Activated naive CD4-positive, alpha-beta T cell treated with anti-CD3 and anti-CD28 coated beads for 36 hours (primary cell): ENCODE measurements at places on chromosomes 2 and 18. TPM values are rescaled to one million over a fixed set of nuclear protein-coding genes. Genes with fewer than 3 reads are reported as not detected.
A peak's percentile ranks its signal among the peaks of the same experiment; 100 is the strongest.

Gene MAPK4
- not detected for total RNA-seq

Gene TANC1
- total RNA-seq: 2.3 TPM

Gene KIF3C
- 3.0 TPM for total RNA-seq

Gene SIX2
- total RNA-seq: not detected

Gene MEP1B
- not detected for total RNA-seq

- DNase-seq: no peak
Measured at GRCh38 chr2:188285774-188286173, 5.9 kb upstream of the GULP1 start.

Gene HRH4
- not detected for total RNA-seq

Gene NLRC4
- total RNA-seq: not detected

Gene ZAP70
- total RNA-seq: 167 TPM

Gene ADGRF3
- 2.7 TPM for total RNA-seq

- peak; percentile 95 for DNase-seq
Measured at GRCh38 chr2:218216674-218217359, at the start of gene ARPC2. Gene ARPC2, plus strand, starts transcription at chr2:218217189. Its CDS starts 282 bp downstream, at chr2:218217471.

Gene TMEM169
- total RNA-seq: 0.57 TPM

DNA sequence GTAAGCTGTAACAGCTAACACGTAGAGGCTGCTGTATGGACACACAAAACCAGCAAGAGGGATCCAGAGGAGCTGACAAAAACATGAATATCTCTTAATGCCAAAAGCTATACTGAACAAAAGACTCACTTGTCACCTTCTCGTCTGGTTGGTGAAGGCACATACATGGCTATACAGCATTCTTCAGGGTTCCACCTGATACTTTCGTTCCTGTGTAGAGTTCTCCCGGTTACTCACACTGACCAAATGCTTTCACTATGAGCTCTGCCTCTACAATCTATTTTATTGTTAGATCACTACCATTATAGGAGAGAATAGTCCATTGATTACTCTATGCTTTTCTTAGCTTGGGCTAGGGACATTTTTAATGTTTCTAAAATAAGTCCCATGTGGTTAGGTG, 193.1 kb downstream of the HNMT start:
- no peak for DNase-seq

GRCh38 chr18:2002151-2002550, 569.2 kb downstream of the METTL4 start:
- DNase-seq: no peak

GRCh38 chr2:1677821-1678165, 66.5 kb downstream of the PXDN start:
- no peak for DNase-seq

Gene RGPD5
- 37.5 TPM for total RNA-seq

- DNase-seq: no peak
Measured at GRCh38 chr2:177201919-177202346, 10.7 kb upstream of the HNRNPA3 start.

DNA sequence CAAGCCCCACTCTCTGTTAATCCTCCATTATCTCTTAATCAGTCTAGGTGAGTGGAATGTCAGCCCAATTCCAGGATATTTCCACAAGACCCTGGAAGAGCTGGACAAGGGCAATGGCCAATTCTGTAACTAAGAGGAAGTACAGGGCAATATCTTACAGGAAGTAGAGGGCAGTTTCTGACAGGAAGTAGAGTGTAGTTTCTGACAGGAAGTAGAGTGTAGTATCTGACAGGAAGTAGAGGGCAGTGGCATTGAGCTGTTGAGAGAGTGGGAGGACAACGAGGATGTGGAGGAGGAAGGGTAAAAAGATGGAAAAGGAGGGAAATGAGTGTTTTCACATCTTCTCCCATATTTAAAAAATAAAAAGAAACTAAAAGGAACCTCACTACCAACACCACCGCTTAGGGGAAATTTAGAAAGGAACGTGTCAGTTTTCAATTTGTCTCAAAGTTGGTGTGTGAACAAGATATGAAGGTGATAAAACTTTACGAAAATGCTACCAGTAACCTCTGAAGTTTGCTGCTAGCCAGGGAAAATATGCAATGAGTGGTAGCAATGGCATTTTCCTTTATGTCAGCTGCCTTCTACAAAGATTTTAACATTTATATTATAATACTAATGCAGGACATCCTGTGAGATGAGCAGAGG, 430.9 kb upstream of the HNRNPA3 start:
- DNase-seq: no peak

GRCh38 chr2:61350777-61351176, 120.1 kb downstream of the USP34 start:
- no peak for DNase-seq

DNA sequence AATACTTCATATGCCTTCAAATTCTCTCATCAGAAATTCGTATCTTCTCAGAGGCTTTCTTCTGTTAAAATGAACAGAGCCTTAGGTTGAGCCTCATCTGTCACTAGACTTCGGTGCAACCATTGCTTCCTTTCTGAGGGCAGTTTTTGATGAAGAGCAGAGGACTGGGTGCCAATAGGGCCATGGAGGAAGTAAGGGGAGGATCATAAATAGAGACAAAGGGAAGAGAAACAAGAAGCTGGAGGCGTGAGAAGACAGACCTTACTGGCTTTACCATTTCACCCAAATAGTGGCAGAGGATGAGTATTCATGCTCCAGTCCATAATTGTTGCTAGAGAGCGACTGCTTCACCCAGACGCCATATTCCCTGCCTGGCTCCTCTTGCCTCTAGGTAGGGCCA, 215.6 kb upstream of the PKDCC start:
- DNase-seq: no peak

GRCh38 chr2:188620916-188621315, 329.2 kb downstream of the GULP1 start:
- DNase-seq: no peak

DNA sequence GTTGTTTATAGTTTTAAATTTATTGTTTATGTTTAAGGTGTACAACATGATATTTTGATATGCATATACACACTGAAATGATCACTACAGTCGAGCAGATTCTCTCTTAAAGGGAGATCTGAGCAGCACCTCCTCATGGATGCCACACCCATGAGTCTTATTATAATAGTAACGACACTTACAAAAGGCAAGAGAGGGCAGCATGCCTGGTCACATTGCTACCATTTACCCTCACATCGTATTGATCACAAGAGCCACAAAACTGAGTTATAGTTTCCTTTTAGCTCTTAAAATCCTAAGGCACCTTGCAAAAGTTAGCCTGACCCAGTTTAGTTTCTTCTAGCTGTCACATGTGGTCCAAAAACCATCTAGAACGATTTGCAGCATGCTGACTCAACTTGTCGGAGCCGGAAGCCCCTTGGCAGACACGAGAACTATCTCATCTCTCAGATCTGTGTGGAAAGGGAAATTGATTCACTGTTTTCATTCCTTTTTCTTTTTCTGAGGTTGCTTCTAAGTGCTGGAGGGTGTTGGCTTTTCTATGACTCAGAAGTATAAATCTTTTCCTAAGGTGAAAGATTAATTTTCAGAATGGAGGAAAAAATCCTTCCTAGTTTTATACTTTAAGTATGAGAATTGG, 85.3 kb downstream of the CDC42EP3 start:
- peak; percentile 85 for DNase-seq

DNA sequence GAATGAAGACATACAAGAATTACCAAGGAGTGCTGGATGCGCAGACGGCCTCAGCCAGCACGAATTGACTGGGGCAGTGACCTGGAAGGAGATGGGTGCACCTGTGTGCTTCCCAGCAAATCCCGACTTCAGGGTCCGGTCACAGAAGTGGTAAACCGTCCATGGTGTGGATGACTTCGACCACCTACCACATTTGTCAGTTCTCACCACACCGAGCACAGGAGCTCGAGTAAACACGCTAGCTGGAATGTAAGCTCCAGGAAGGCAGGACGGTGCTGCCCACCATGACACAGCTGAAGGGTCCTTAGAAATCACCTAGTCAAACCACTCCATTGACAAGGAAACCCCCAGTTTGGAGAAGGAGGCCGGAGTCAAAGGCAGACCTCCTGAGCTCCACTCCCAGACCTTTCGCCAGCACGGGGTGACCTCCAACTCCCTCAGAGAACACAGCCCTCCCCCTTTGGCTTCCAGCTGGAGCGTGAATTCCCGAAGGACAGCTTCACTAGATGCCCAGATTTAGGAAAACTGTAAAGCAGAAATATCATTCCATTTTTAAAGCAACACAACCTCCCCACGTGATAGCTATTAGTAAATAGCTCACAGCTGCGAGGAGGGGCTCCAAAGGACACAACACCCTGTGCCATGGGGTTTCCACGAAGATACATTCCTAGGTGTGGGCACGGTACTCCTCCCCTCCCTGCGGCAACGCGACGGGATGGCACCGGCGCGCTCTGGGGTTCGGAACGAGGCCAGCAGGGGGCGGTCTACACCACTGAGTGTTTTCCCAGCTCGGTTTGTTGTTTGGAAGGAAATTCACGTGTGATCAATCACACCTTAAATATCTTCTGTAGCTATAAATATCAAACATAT, 34.1 kb upstream of the GNAL start:
- DNase-seq: peak; percentile 71

DNA sequence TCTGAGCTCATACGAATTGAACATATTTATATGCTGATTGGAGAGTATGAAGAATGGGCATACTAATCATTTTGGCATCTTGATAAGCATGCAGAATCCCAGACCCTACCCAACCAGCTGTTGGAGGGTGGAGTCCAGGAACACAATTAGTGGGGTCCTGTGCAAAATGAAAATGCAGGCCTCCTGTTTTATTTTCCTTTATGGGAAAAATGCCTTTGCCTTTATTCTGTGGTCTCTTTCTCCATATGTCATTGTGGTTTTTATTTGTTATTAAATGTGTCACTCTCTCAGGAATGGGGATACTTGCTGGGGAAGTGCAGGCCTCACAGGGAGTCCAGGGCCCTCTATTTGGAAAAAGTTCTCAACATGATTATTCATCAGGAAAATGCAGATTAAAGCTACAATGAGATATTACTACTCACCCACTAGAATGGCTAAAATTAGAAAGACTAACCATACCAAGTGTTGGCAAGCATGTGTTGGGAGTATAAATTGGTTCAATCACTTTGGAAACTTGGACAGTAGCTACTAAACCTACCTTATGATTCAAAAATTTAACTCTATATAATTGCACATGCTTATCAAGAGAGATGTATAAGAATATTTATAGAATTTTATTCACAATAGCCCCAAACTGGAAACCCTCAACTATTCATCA, 223.1 kb upstream of the FBXO11 start:
- DNase-seq: no peak

GRCh38 chr2:101112772-101113157, 38.4 kb downstream of the TBC1D8 start:
- no peak for DNase-seq

DNA sequence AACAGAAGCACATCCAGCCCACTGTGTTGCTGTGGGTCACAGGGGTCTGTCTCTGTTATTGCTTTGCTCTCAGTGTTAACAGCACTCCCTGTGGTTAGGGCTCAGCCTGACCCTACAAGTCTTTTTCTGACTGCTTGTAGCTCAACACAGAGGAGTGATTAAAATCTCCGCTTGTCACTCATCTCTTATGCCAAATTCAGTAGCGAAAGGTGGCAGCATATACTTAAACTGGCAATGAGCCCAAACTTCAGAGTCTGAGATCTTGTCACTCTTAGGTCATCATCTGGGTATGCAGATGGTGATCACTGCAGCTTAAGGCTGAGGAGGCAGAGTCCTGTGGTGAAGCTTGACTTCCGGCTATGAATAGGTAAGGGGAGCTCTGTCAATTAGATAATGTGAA, 63.3 kb upstream of the CSRNP3 start:
- no peak for DNase-seq

DNA sequence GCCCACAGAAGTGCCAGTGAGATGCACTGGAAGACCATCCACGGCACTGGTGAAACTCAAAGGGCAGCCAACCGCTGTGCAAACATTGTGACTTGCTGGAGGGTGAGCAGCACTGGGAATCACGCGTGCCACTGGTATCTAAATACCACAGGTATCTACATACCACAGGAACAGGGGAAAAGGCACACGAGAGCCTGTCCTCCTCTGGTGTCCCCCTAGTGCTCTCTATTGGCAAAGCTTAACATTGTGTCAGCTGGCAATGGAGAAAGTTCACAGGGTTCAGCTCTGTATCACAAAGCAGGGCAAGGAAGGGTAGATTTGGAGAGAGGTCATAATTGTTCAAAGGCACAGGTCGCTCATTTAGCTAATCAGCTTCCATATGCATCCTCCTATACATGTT, 12.6 kb upstream of the SEC11C start:
- no peak for DNase-seq

DNA sequence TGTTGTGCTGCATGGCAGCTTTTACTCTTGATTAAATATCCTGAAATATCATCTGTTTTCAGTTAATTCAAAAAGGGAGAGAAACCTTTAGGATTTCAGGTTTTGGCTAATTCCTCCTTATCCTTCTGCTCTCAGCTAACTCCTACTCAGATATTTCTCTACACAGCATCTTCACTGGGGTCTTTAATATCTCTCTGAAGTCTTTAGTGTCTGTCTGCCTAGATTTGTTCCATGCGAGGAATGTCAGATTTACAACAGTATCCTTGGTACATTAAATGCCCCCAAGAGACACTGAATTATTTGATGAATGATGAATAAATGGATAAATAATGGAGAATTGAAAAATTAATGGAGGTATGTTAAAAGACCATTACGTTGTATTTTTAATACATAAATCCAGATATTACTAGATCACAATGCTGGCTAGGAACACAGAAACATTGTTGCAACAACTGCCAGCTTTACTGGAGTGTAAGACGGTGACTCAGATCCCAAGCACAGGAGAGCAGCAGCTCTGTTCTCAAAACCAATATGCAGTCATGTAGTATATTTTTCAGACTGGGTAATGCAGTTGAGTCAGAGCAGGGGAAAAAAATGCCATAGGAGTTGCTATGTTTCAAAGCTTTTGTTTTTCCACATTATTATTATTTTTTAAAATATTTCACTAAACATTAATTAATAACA, 388.0 kb upstream of the SYT4 start:
- DNase-seq: no peak

GRCh38 chr2:67560771-67561456, 163.8 kb downstream of the ETAA1 start:
- DNase-seq: no peak

DNA sequence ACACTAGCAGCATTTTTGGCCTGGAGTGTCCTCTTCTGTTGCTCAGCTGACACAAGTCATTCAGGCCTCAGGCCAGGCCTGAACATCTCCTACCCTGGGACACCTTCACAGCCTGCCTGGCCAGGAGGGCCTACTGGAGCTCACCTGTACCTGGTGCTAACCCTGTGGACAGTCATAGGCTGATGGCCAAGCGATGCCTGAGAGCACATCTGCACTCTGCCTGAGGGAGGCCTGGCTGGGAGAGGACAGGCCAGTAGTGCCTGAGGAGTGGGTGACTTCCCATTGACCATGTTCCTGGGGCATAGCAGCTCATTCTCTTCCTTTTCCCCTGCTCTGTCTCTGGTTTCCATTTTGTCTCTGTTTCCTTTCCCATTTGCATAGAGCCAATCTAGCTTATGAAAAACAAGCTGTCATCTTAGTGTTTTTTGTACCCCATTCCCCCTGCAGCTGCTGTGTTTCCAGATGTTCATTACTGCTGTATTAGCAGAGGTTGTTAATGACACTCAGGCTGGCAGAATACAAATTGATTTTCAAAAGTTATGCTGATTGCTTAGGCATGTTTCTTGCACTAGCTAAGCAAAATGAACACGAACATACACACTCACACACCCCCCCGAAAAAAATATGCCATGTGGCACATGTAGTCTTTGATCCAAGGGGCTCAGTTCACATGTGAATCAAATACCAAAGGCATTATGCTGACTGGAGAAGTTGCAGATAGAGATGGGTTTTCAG, 149.7 kb upstream of the HS6ST1 start:
- DNase-seq: no peak

Gene CDCA7
- total RNA-seq: 74.7 TPM

- no peak for DNase-seq
Measured at GRCh38 chr2:165055082-165055851, 99.9 kb upstream of the SLC38A11 start.
